Smooth muscle cell of the umbilical artery (primary cell): ENCODE measurements at places on chromosomes 16 and 17. TPM values are rescaled to one million over a fixed set of nuclear protein-coding genes. Genes with fewer than 3 reads are reported as not detected.

Gene MTSS2
- total RNA-seq = 11.6 and 21.1 TPM in 2 replicates

Gene PDE6G
- total RNA-seq = not detected in 2 replicates

Gene TEKT5
- total RNA-seq = not detected in 2 replicates

Gene METRNL
- total RNA-seq = 170 and 238 TPM in 2 replicates

Gene ZNF423
- total RNA-seq = under 0.01 and 0.09 TPM in 2 replicates

Gene OR1A1
- total RNA-seq = not detected in 2 replicates

Gene ZPBP2
- not detected in 2 replicates for total RNA-seq
